Fibroblast of skin of right biceps (primary cell): ENCODE measurements at places on chromosomes 3 and 15.

DNA sequence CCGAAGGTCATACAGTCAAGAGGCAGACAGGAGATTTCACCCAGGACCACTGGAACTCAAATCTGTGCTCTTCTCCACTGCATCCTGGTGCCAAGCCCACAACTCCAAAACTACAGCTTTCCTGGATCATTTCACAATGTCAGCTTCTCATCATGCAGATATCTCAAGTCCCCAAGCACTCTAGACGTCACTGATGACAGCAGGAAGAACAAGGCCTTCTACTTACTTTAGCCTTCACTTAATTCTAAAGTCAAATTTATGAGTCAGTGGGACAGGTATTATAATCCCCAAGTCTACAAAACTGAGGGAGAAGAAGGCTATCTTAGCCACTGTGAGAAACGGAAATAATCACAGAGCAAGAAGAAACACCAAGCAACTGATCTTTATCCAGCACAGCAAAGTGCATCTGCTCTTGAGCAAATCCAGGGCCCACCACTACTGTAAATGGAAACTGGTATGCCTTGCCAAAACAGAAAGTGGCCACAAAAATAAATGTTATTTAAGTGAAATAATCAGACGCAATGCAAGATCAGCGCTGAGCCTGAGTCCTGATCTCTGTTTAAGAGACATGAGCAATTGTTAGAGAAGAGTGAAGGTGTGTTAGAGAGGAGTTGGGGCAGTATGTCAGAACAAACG lies 928 bp downstream of the RAD18 start:
- DNase-seq = no peak

DNA sequence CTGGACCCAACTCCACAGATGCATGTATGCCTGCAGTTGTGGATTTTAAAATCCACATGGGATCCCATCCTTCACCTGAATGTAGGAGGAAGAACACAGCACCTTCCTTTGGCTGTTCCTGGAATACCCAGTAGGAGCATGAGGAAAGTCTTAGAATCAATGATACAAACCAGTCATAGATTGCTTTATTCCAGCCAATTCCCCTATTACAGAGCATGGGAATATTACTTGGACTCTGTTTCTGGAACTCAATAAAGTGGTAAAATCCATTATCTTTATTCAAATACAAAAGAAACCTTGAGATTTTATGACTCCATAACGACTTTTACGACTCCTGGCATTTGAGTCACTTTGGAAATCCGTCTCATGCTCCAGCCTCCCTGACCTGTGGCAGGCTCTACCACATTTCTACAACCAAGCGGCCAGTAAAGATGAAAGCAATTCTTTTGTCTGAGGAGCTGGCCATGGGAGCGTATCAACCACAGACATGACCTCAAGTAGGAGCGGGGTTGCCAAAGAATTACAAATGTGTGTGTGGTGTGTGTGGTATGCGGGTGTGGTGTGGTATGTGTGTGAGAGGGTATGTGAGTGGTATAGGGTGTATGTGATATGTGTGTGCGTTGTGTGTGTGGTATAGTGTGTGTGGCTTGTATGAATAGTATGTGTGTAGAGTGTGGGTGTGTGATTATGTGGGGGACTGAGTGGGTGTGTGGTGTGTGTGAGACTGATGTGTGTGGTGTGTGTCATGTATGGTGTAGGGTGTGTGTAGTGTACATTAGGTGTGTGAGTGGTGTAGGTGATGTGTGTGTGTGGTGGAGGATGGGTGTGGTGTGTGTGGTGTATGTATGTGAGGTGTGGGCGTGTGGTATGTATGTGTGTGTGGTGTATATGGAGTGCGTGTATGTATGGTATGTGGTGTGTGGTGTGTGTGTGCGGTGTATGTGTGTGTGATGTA lies 40.0 kb downstream of the ARRDC4 start:
- DNase-seq = no peak

DNA sequence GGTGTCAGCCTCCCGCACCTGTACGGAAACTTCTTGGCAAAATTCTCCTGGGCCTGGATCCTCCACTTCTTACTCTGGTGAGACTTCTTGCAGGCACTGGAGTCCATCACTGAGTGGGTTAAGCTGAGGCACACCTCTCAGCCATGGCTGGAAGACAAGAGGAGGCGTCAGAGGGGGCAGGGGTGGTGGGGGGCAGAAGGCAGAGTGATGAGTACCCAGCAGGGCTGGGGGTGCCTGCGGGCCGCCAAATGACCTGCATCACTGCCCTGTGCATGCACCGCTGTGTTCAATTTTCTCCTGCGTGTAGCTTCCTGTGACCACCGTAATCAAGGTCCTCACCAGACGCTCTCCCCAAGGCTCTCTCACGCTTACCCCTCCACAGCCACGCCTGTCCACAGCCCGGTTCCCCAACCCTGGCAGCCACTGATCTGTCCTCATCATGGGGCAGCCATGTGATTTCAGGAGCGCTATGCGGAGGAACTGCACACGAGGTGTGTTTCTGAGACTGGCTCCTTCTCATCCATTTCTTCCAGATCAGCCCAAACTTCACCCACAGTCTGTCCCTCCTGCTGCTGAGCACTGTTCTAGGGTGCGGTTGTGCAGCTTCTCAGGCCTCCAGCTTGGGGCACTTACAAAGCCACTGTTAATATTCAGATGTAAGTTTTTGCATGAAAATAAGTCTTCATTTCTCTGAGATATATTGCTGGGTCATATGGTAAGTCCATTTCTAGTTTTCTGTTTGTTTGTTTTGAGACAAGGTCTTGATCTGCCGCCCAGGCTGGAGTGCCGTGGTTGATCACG lies 5.2 kb downstream of the C3orf22 start:
- DNase-seq = no peak

GRCh38 chr3:177015881-177016280 lies 181.4 kb downstream of the TBL1XR1 start:
- DNase-seq = no peak

DNA sequence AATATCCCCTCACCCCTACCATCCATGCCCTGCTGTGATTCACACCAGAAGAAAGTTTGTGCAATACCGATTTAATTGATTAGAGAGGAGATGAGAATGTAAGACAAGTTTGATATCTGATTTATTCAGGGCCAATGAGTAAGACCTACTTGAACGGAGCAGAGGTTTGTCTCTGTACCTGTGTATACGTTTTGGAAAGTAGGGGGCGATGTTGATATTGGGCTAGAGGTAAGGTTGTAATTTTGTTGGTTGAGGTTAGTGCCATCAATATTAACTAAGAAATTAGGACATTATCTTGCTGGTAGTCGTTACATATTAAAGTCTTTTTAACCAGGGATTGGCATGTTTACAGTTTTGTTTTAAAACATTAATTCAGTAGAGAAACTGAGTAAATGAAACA lies 20.5 kb downstream of the EAF2 start:
- DNase-seq = no peak
